NCI-H1417 treated with DMSO at 0.1 percent for 48 hours (cell line): ENCODE measurements at places on chromosomes 3 and 15.

DNA sequence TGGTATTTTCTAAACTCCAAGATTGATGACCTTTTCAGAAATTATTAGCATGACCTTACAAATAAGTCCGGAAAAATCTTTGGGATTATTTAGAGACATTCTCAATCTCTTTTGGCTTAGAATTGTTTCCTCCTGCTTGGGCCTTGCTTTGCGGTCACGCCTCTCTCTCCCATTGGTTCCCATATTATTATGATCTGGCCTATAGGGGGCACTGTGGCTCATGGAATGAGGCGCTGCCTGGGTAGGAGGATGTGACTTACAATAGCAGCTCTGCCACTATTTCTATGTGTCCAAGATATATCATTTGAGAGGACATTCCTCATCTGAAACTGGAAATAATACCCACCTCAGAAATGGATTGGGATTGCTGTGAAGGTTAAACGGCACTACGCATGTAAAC lies 464.9 kb downstream of the MFSD1 start:
- no peak for DNase-seq

GRCh38 chr15:88388686-88389085 lies 78.5 kb downstream of the MRPL46 start:
- no peak for DNase-seq

GRCh38 chr3:126655887-126656286 lies 963 bp upstream of the TXNRD3 start:
- no peak for DNase-seq

DNA sequence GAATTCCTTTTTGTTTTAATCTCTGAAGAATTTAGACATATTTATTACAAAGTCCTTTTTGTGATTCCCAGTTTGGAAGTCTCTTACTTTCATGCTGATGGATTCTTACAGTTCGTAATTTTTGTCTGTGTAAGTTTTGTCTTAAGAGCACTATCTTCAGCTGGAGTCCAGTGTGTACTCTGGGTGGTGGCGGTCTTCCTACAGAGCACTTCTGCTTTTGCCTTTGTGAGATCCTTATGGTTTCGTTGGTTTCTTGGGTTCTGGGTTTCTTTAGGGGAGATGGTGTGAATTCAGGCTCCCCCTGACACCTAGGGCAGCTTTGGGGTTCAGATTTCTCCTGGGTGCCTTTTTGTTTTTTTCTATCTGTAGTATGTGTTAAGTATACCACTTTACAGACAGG lies 45.3 kb downstream of the PLS1 start:
- no peak for DNase-seq

DNA sequence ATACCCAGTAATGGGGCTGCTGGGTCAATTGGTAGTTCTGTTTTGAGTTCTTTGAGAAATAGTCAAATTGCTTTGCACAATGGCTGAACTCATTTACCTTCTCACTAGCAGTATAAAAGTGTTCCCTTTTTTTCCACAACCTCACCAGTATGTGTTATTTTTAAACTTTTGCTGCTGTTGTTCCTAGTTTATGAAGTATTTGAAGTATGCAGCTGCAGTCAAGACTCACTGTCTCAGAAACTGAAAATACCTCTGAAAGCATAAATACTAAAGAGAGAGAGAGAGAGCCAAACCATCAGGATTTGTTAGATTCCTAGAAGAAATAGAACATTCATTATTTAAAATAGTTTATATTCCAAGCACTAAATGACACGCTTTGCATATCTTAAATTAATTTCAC lies 764.2 kb downstream of the NTRK3 start:
- DNase-seq = no peak

- DNase-seq = peak; percentile 66
Measured at GRCh38 chr3:100277255-100277800, 16.5 kb downstream of the TBC1D23 start.

DNA sequence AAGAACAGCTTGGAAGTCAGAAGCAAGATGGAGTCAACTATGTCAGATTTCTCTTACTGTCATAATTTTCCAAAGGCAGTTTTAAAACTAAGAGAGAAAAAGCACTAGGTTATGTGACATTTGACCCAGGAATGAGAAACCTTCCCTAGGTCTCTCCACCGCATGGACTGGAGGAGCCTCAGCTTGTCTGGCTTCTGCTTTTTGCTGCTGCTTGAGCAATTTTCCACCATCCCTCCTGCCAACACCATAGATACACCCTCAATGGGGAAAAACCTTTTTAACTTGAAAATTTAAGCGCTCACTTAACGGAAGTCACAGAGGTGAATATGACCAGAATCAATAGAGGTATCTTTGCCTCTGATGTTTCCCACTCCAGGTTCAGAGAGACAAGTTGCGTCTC lies 17.8 kb upstream of the IREB2 start:
- no peak for DNase-seq

DNA sequence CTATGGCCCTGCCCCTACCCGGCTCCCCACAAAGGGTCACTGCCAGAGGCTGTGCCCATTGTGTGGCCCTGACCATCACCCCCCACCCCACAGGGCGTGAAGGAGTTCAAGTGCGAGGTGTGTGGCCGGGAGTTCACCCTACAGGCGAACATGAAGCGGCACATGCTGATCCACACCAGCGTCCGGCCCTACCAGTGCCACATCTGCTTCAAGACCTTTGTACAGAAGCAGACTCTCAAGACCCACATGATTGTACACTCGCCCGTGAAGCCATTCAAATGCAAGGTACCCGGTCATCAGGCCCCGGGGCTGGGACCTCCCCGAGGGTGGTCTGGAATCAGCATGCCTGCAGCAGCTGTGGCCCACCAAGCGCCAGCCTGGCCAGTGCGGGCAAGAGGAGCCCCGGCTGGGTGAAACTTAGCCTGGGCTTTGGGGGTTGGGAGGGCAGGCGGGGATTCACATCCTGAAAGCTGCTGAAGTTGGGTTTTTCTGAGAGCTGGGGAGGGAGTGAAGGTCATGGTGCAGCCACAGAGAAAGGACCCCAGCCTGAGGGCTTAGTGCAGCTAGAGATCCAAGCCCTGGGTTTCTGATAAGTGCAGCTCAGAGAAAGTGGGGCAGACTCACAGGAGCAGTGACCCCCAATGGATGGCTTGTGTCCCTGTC lies 29.2 kb downstream of the IDH2 start:
- no peak for DNase-seq
